ENCODE measurements at places on chromosomes 5 and 9.

- DNase-seq, result no peak
Measured at GRCh38 chr9:83977196-83977595, 2.8 kb downstream of the HNRNPK start.

- no peak for DNase-seq
Measured at GRCh38 chr9:76371901-76372300, 22.3 kb downstream of the RFK start.

DNA sequence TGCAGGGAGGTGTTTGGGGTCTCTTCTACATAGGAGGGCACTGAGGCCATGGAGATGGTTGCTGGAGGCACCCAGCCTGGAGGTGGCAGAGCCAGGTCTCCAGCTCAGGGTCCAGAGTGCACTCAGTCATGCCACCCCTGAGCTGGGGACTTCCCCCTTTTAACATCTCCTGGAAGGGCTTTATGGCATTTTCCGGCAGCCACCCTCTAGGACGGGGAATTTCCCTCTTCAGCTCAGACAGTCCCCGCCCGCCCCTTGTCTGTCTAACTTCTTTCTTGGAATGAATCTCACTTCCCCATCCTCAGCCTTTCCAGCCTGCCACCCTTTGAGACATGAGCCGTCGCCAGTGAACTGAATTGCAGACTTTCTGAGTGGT, 49.9 kb downstream of the COL15A1 start:
- DNase-seq, result peak; percentile 48

DNA sequence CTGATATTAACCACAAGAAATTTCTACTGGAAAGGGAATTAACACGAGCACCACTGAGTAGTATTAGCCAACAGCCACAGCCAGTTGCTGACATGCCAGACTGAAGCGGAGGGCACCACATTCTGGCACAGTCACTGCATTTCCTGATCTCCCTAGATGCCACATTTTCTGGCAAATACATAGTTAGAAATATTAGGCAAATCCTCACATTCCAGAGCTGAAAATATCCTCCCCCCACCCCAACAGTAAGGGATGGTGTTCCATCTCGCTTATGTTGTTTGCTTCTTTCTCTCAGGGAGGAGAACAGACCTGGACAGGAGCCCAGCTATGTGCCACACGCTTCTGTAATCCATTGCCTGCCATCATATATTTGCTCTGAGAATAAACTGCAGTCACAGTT, 32.8 kb upstream of the MCTP1 start:
- DNase-seq, result no peak

DNA sequence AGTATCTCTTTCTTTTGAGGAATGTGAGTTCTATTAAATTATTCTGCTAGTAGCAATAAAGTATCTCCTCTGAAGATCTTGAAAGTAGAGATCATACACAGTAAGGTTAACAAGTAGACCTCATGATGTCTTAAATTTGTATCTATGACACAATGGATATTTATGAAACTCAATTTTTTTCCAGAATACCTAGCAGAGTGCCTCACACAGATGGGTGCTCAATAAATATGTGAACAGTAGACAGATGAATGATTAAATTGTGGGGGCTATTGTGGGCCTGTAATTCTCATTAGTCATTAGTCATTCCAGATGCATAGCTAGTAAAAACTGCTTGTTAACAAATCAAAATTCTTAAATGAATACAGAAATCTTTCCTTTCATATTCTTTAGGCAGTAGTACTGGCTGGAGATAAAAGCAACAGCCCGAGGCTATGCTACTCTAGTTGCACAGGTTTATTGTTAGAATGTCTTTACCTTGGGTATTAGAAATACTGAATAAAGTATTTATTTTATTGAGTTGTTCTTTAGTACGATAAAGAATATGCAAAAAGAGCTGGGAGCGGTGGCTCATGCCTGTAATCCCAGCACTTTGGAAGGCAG, 22.0 kb downstream of the CHD1 start:
- DNase-seq, result no peak
